ENCODE measurements at places on chromosomes 7 and 10.

DNA sequence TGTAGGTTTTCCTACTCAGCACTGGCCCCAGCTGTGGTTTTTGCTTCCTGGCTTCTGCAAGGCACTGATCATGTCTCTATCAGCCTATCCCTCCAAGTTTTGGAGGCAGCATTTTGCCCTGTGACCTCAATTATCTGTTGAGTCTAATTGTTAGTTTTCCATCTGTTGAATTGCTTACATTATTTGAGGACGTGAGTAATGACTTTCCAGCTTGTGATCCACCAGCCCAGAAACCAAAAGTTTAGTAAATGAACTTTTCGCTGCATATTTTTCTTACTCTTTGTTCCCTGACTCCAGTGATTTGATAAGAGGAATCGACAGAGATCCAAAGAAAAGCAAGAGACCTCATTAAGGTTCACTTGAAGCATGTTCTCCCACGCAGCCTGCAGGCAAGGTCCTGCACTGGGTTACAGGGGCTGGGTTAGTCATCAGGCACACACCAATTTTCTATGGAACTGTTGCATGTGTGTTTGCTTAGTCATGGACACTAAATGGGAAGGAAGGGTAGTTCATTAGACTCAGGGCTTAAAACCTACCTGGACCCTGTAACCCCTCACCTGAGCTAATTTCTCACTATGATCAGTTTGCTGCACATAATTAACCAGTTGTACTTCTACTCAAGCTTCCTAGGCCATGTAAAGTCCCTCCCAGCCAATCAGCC lies 57.2 kb downstream of the AKR1E2 start:
- no peak for DNase-seq

DNA sequence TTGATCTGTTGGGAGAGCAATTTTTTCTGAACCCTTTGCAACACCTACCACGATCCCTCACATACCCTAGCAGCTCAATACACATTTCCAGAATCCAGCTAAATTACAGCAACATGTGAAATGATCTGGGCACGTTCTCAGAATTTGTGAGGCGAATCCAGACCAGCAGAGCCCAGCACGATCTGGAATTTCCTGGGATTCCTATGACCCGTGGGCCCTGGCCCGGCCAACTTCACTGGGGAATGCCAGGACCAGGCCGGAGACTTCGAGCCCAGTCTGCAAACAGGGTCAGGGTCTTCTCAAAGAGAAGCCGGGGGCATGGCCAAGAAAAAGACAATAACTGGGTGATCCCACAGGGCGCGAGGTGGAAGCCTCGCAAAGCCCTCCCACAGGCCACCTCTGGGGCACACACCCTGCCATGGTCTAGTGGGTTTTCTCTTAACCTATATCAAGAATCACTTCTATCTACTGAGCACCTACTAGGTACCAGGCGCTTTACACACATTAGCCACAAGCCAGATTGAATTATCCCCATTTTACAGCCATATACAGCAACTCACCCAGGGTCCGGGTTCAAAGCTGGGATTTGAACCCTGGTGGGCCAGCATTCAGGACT lies 33.8 kb downstream of the FAM53B start:
- DNase-seq = no peak

GRCh38 chr10:108462005-108462404 lies 1297.5 kb upstream of the SORCS1 start:
- DNase-seq = no peak

DNA sequence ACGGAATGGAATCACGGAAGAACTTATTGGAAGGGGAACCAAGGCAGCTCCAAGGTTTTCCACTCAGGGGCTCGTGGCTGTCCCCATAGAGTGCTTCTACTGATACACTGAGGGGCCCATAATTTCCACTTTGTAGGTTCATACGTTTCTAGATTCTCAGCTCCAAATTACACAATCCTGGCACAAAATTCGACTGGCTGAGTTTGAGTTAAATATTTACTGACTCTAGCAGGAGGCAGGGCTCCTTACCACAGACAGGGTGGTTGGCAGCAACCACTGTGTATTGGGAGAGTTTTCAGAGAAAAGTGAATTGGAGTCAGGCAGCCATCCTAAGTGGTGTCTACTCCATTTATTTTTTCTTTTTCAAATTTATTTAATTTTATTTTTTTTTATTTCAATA lies 55.4 kb upstream of the SEC61G start:
- DNase-seq = no peak

DNA sequence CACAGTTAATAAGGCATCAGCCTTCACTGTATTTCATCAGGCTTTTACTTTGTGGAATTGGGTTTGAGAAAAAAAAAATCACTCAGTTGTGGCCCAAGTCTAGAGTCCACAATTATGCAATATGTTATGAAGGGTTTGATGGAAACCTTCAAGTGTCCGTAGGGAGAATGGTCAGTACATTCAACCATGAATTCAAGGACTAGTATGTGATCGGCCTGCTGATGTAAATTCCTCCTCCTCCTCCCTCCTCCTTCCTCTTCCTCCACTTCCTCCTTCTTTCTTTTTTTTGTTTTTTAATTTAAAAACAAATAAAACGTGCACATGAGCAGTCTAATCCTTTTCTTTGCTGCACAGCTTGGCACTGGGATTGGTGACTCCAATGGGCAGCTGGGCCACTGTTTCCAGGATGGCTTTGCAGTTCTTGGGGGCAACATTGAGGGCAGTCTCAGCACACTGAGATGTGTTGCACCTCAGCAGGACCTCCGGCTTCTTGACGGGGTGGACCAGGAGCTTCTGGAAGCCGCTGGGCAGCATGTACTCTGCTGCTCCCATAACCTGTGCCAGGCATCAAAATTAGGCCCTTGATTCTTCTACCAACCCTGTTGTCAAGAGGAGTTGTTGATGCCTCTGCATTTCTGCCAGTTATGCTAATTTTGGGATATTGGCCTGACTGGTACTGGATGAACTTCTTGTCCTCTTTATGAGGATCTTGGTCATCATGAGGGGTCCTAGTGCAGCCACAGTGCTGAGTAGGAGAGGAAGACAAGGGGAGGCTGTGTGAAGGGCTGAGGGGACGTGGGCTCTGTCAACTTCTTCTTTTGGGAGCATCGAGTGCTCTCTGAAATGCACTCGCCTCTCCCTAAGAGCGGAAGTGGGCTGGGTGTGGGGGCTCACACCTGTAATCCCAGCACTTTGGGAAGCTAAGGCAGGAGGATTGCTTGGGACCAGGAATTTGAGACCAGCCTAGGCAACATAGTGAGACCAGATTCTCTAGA lies 9.3 kb upstream of the IL2RA start:
- no peak for DNase-seq

DNA sequence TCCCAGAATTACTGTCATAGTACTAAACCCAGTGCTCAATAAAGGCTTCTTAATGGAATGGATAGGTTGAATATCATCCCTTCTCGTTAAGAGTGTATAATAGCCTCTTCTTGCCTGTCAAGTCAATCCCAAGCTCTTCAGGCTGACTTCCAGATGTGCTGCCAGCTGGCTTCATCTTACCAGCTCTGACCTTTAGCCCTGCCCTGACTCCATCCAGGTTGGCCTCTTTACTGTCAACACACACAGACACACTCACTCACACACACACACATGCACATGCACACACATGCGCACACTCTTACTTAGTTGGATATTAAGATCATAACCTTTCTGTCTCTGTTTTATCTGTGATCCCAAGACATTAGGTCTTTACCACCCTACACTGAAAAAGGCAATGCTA lies 49.1 kb downstream of the ASB4 start:
- DNase-seq = no peak

GRCh38 chr10:47042199-47042473 lies 130.9 kb downstream of the PTPN20 start:
- no peak for DNase-seq

DNA sequence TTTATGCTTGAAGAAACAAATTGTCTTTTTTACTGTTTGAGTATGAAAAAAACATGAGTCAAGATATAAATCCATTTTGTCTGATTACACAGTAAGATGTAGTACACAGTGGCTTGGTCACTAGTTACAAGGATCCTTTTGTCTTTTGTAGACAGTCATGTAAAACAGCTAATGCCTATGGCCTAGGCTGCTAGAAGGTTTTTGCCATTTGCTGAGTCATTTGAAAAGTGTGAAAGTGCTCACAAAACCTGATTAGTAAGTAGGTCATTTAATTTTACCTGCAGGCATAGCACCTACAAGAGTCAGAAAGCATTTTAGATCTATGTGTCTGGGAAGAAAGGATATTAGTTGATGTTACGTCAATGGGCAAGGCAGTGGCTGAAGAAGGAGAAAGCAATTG lies 819.4 kb downstream of the MAGI2 start:
- DNase-seq = no peak

DNA sequence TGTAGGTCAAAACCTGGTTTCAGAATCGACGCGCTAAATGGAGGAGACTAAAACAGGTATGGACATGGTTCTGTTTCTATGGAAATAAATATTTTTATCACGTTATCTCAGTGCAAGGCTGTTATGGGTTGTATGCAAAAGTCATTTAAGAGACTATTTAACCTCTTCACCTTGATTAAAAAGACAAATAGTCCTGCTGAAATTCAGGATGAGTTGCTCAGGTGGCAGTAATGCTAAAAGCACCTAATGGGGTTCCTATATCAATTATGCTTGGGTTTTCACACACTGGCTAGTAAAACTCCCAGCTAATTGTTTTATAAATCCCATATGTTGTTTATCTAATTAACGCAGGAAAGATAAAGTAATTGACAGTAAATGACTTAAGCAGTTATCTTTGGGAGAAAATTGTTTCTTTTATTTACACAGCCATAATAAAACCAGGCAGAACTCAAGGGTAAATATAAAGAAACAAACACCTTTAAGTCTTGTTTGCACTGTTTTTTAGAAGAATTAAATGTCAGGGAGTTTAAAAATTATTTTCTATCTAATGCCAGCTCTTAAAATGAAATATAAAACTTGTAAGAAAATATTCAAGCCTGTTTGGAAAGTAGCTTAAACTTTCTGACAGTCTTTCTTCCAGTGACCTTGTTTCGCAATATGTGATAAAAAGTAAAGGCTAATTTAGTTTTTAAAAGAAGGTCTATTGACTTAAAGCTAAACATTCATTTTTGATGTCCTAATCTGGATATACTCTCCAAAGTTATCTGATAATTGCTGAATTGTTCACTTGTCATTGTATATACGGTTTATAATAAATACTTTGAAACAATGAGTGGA lies 3.2 kb downstream of the HHEX start:
- no peak for DNase-seq

- DNase-seq = no peak
Measured at GRCh38 chr10:111142092-111142768, 65.4 kb downstream of the ADRA2A start.

GRCh38 chr7:24108906-24109376 lies 175.0 kb upstream of the NPY start:
- DNase-seq = no peak

GRCh38 chr10:5561704-5562645 lies 37.2 kb downstream of the CALML3 start:
- DNase-seq = no peak

- DNase-seq = no peak
Measured at GRCh38 chr7:94223375-94224084, 171.2 kb upstream of the COL1A2 start.

- DNase-seq = no peak
Measured at GRCh38 chr7:133079296-133079695, 2.6 kb downstream of the CHCHD3 start.

DNA sequence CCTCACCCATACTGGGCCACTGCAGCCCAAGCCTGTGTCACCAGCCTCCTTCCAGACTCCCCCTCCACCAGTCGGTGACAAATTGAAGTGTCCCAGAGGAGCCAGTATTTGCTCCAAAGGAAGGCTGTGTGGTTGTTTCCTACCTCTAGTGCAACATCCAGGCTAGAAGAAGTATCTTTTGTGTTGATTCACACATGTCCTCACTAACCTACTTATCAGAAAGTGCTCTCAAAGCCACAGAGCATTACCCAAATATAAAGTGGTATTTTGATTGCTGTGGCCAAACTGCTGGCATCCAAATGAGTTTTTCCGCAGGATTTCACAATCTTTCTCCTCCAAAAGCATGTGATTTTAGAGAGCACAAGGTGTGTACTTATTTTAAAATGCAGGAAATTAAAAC lies 134.8 kb downstream of the CUL2 start:
- DNase-seq = no peak

GRCh38 chr7:25989140-25989705 lies 162.8 kb upstream of the NFE2L3 start:
- no peak for DNase-seq

DNA sequence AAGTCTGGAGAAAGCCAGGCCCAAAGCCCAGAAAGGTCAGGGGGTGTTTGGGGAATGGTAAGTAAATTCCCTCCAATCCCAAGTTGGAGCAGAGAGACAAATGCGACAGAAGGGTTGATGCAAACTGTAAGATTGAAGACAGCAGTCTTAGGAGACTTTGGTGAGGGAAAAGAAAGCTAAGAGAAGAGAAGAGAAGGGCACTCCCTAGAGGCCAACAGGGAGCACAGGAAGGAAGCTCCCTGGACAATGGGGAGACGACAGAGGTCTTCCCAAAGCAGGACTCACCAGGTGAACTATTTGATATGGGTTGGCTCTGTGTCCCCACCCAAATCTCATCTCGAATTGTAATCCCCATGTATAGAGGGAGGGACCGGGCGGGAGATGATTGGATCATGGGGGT lies 151.5 kb downstream of the KIF20B start:
- DNase-seq = no peak

Data from stimulated activated CD8-positive, alpha-beta memory T cell treated with anti-CD3 and anti-CD28 coated beads, Interleukin-2, amount 100 ng/mL, for 1 hour (primary cell).